Activated naive CD4-positive, alpha-beta T cell (primary cell): ENCODE measurements at places on chromosomes 12 and 14.

DNA sequence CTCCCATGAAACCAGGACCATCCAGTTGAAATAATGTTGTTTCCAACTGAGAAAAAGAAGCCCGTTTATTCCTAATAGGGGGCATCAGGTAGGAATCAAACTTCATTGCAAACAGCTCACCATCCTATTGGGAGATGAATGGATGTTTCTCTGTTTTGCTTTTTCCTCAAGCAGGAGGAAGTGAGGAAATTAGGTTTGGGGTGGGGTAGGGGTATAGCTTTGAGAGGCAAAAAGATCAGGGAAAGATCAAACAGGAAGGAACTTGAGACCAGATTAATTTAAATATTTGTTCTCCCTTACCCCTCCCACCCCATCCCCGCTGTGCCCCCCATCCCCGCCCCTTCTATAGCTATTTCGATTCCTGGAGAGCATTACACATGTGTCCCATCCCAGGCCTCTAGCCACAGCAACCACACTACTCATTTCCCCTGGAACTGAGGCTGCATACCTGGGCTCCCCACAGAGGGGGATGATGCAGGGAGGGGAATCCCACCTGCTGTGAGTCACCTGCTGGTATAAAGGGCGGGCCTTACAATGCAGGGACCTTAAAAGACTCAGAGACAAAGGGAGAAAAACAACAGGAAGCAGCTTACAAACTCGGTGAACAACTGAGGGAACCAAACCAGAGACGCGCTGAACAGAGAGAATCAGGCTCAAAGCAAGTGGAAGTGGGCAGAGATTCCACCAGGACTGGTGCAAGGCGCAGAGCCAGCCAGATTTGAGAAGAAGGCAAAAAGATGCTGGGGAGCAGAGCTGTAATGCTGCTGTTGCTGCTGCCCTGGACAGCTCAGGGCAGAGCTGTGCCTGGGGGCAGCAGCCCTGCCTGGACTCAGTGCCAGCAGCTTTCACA is at the start of gene IL23A:
IL23A (plus strand) TSS at position 577 of the 850 bp plus-strand sequence; CDS start at position 738, 161 bp downstream.
- DNase-seq = peak; percentile 51

DNA sequence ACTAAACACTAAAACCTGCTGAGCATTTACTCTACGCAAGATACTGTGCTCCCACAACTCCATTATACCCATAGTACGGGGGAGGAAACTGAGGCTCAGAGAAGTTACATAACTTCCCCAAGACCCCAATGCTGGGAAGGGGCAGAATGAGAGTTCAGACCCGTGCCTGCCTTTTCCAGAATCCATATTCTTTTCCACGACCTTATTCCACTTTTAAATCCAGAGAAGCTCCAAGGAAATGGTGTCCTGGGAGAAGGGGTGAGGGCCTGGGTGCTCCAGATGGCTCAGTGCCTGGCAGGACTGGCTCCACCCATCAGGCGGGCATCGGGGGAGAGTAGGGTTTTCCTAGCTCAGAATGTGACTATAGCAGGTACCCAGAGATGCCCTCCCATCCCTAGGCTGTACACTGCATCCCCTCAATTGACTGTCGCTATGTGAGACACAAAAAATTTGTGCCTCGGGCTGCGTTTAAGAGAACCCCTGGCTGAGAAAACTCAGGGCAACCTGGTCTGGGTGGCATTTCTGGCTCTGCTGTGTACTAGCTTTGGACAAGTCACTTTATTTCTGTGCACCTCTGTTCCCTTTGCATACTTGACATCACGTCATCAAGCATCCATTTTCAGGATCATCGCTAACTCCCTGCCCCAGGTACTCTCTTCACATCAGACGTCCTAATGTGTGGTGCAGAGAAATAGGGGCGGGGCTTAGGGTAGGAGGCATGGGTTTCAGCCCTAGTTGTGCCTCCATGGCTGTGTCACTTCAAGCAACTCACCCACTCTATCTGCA is 11.6 kb upstream of the IQSEC3 start:
- no peak for DNase-seq

DNA sequence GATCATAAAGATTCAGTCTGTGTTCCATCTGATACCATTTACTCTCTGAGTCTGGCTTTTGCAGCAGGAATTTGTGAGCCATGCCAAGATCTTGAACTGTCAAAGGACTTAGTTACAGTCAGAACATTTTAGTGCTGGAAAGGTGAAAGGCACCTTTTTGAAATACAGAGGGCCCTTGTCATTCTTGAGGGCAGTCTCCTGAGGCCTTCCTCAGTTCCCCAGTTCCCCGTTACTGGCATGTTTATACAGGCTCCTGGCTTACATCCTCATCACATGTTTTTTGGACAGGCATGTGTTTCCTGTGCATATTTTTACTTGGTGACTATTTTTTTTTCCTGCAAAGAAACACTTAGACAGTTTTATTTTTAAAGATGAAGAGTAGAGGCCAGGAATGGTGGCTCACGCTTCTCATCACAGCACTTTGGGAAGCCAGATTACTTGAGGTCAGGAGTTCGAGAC is 21.0 kb downstream of the CFAP54 start:
- DNase-seq = no peak

DNA sequence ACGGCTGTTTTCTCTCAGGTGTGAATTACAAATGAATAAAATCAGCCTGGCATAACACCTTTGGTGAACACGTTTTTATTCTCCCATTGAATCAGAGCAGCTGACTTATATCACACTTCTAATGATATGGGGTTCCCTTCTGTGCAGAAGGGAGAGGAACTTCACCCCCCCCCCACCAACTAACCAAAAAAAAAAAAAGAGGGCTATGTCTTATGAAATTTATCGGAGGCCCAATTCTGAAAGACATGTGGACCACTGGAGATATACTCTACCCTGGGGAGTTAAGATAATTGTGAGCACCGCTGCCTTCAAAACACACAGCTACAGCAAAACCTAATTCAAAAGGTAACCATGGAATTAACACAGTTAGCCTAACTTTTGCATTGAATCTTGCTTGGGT is 4.6 kb downstream of the BCL11B start:
- DNase-seq = no peak

DNA sequence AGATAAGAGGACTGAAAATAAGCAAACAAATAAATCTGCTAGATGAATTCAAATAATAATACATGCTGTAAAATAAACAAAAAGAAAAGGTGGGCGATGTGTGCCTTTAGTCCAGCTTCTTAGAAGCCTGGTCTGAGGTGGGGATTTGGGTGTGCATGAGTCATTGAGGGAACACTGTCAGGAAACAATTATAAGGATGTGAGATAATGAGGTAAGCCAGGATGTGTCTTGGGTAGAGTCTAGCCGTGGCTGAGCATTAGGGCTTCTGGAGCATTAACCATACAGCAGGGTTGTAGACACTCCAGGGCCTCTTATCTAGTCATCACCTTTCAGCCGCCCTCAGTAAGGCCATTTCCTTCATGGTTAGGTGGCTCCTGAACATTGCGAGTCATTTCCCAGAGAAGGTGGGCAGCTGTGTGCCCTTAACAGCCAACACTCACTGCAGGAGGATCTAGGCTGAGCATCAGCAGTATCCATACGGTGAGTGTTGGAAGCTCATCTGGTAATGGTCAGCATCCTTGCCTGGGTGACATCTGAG is 405.6 kb downstream of the GLT1D1 start:
- DNase-seq = no peak

GRCh38 chr14:65703996-65704395 is 291.5 kb downstream of the FUT8 start:
- DNase-seq = no peak

GRCh38 chr12:127336416-127336815 is 930.6 kb upstream of the TMEM132C start:
- no peak for DNase-seq

DNA sequence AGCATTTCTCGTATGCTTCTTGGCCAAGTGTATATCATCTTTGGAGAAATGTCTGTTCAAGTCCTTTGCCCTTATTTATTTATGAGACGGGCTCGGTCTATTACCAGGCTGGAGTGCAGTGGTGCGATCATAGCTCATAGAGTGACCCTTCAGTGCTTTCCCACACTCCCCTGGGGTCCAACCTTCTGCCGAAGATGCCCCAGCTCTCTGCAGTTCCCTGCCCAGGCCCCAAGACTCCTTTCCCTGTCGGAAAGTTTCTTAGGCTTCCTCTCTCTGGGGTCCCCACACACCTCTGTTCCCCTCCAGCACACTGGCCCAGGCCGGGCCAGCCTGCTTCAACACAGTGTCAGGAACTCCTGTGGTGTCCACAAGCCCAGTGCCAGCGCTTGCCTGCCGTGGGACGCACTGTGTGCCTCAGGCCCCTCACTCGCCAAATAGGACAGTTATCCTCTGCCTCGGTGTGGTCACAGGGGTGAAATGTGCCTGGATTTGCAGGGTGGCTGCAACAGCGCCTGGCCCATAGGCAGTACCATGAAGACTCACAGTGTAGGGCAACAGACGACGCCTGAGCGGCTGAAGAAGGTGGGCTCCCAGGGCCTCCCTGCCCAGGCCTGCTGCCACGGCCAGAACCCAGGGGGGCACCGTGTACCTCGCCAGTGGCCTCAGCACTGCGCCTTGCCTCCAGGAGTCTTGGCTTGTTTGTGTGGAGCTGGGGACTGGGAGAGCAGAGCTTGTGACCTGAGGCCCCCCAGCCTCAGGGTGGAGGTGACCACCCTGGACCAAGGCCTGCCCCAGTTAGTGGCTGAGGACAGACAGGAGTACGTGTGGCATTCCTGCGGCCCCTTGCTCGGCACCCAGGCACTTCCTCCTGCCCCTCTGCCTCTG is 4.9 kb upstream of the ASPG start:
- no peak for DNase-seq

GRCh38 chr12:132548430-132549058 is 58.6 kb downstream of the FBRSL1 start:
- no peak for DNase-seq

GRCh38 chr12:54035568-54036264 is 2.9 kb downstream of the HOXC5 start:
- DNase-seq = no peak

DNA sequence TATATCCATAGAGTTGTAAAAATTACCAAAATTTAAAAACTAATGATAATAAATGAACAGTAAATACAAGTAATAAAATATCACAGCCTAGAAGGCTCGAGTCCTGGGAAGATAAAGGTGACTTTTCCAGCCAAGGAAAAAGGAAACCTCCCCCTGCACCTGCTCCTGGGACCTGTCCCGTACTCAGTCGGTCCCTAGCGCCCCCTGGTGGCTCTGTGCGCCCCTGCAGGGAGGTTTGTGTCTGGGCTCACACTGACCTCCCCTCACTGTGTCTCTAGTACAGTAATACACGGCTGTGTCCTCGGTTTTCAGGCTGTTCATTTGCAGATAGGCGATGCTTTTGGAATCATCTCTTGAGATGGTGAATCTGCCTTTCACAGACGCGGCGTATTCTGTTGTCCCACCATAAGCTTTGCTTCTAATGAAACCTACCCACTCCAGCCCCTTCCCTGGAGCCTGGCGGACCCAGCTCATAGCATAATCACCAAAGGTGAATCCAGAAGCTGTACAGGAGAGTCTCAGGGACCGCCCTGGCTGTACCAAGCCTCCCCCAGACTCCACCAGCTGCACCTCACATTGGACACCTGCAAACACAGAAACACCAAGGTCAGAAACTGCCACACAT is 1030.4 kb downstream of the TMEM121 start:
- peak; percentile 77 for DNase-seq

GRCh38 chr12:64497484-64497883 is 45.6 kb downstream of the TBK1 start:
- DNase-seq = no peak
